ENCODE measurements at places on chromosomes 7 and 10.

- no peak for DNase-seq
Measured at GRCh38 chr10:24952707-24953645, 570 bp upstream of the PRTFDC1 start.

- DNase-seq = no peak
Measured at GRCh38 chr10:116555880-116556279, 10.1 kb downstream of the PNLIP start.

GRCh38 chr7:143499246-143499645 lies 21.6 kb downstream of the TAS2R41 start:
- DNase-seq = no peak

GRCh38 chr7:32511791-32512190 lies 16.5 kb downstream of the AVL9 start:
- DNase-seq = no peak

DNA sequence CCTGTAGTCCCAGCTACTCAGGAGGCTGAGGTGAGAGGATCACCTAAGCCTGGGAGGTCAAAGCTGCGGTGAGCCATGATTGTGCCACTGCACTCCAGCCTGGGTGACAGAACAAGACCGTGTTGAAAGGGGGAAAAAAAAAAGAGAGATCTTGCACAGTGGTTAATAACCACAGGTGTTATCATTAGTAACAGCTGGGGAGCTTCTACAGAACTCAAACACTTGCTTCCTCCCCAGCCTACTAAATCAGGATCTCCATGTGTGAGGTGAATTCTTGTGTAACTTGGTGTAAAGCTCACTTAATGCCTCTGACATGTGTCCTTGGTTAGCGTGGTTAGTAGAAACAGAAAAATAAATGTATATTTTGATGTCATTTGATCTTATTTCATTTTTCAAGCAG lies 43.9 kb upstream of the BMS1 start:
- no peak for DNase-seq

DNA sequence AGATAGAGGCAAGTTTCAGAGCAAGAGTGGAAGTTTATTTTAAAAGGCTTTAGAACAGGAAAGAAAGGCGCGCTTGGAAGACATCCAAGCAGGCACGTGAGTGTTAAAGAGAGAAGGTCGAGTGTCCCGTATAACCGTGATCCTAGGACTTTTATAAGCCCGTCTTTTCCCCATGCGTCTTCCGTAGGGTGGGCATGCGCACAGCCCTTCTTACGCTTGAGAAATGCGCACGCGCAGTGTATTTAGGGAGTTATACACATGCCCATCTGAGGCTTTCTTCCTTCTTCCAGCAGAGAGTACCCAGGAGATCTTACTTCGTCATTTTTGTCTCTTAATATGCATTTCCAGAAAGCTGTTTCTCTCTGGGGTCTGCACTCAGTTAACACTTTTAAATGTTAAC lies 52.4 kb downstream of the CALD1 start:
- DNase-seq = no peak

DNA sequence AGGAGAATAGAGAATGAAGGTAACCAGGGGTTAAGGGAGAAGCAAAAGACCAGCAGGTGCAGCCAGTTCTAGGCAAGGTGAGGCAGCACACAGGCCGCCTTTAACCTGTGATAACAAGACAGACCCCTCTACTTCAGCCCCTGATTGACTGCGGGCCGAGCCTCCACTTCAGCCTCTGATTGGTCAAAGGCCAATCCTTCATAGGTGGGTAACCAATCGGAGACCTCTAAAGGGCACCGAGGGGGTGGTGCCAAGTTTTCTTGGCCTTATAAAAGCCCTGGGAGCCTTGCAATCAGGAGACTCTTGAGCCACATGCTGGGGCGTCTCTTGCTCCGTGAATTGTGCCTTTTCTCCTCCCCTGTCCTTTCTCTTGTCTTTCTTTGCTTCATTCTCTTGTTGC lies 98.8 kb downstream of the ELFN1 start:
- no peak for DNase-seq

GRCh38 chr7:25028370-25029021 lies 48.5 kb upstream of the OSBPL3 start:
- no peak for DNase-seq

DNA sequence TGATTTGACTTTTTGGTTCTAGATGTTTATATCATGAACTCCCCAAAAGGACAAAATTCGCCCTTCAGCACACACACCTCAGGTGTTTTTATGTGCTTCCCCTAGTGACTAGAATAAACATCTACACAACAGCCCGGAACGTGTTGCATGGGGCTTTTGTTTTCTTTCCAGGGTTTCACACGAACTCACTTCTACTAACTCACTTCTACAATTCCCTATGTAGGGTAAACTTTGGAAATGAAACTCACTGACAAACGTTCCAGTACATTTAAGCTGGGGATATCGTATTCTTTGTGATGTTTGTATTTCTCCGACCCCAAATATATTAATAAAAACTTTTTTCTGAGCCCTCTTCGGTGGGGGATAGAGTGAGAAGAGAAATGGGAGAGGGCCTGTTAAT lies 1.4 kb downstream of the TRA2A start:
- peak; percentile 62 for DNase-seq

GRCh38 chr10:73887294-73888039 lies 13.1 kb upstream of the CAMK2G start:
- DNase-seq = no peak

- no peak for DNase-seq
Measured at GRCh38 chr7:31640381-31640780, 46.6 kb upstream of the PPP1R17 start.

DNA sequence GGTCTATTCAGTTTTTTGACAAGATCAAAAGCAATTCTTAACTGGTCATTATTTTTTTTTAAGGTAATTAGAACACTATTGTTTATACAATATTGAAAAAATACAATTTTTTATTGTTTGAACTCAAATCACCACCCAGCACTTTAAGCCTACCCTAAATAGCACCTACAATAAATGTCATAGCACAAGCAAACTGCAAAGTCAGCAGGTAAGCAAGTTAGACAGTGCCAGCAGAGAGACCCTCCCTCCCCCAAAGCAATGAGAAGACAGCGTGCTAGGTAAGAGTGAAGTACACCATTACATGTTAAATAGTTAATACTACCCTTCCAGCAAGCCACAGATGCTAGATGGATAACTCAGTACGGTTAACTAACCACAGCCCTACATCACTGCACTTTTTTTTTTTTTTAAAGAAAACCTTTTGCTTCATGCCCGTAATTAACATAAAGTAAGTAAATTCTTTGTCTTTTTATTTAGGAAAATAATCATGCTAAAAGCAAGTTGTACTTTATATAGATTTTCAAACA lies 120.0 kb downstream of the UBE2H start:
- no peak for DNase-seq

DNA sequence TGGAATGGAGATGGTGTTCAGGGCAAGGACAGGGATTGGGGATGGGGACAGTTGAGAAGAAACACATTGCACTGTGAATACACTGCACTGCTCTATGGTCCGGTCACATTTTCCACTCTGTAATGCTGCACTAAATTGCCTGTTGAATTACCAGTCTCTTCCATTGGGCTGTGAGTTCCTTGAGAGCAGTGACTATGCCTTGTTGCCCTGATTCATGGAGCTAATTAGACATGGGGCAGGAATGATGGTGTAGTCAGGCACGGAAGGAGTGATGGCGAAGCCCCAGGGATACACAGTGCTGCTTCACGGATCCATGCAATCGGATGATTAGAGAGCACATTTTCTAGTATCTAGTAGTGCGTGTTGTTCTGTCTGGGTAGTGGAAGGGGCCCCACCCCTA lies 25.4 kb upstream of the GPAM start:
- DNase-seq = no peak

- no peak for DNase-seq
Measured at GRCh38 chr7:37040330-37040729, 316.0 kb upstream of the AOAH start.

DNA sequence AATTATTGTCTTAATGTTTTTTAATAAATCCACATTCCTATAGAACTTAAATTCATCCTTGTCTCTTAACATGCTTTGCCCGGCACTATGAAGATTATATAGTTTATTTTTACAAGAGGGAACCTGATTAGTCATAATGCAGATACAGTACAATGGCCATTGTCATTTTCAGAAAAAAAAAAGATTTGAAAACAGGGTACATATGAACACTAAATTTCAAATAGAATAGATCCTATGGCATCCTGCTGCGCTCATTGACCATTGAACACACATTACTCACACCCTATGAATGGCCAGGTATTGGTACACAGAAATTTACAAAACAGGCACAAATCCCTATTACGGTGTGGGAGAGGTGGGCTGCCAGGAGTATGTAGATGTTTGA lies 2.0 kb upstream of the KLF6 start:
- DNase-seq = no peak

GRCh38 chr10:77208684-77209256 lies 428.8 kb downstream of the KCNMA1 start:
- no peak for DNase-seq

DNA sequence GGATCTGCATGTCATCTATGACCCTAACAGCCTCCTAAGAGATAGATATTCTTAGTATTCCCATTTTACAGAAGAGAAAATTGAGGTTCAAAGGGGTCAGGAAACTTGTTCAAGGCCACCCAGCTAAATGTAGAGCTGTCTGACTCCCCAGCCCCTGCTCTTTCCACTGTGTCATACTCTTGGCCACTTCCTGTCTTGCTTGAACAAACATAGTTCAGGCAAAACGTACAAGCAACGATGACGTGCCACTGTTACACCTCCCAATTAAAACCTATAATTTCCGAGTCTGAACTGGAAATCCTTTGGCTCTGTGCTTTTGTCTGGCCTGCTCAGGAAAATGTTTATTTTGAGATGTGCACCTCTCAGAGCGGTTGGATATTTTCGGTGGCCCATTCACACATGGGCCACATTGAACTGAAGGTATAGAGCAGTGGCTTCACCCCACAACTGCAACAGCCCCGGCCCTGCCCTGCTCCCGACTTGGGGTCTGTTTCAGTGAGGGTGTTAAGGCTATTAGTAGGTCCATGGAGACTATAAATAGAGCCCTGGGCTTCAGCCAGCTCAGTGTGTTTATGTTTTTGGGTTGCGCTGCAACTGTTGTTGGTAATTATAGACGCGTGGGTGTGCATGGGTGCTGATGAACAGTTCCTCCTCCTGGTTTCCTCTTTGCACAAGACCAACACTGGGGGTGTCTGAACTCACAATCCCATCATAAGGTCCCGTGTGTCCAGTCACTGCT lies 172.3 kb upstream of the ADO start:
- no peak for DNase-seq

DNA sequence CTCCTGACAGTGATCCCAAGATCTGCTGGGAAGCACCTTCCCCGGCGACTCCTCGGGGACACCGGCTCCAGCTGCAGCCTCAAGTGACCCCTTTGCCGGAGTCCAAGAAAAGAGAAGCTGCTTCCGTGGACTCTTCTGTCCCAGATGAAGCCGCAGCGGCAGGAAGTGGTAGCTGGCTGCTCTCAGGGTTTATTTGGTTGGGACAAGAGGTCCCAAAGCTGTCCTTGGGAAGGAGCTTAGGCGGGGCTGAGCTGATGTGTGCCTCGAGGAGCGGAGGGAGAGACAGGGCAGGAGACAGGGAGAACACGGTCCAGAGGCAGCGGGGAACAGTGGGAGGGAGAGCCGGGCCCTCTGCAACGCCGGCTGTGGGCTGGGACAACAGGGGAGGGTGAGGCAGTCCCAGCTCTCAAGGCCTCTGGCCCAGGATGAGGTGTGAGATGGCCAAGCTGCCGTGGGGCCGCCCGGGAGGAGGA lies 13.1 kb upstream of the FAM20C start:
- no peak for DNase-seq

DNA sequence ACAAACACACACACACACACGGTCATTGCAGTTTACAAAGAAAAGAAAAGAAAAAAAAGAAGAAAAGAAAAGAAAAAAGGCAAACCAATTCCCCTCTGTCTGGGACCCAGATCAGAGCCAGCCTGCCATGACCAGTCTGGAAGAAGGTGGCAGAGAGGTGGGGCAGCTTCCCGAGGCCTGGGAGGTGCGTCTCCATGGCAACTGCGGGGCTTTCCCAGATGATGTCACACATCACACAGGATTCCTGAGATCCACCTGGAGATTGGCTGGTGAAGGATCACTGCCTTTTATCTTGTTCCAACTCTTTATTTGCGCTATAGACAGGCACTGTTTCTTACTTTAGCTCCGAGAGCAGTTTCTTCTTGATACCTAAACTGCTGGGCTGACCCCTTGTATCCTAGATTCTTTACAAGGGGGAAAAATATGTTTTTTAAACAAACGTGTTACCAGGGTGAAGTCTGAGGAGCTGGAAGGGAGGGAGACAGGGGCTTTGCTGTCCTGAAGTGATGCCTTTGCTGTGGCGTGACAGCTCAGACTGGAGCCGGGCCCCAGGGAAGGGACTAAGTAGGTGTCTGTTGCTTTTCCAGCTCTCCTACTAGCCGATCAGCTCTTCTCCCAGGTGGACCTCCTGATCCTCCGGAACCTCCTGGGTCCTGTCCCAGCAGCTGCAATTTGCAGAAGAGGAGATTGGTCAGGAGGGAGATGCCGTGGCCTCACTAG lies 298.5 kb downstream of the KLF6 start:
- DNase-seq = no peak

DNA sequence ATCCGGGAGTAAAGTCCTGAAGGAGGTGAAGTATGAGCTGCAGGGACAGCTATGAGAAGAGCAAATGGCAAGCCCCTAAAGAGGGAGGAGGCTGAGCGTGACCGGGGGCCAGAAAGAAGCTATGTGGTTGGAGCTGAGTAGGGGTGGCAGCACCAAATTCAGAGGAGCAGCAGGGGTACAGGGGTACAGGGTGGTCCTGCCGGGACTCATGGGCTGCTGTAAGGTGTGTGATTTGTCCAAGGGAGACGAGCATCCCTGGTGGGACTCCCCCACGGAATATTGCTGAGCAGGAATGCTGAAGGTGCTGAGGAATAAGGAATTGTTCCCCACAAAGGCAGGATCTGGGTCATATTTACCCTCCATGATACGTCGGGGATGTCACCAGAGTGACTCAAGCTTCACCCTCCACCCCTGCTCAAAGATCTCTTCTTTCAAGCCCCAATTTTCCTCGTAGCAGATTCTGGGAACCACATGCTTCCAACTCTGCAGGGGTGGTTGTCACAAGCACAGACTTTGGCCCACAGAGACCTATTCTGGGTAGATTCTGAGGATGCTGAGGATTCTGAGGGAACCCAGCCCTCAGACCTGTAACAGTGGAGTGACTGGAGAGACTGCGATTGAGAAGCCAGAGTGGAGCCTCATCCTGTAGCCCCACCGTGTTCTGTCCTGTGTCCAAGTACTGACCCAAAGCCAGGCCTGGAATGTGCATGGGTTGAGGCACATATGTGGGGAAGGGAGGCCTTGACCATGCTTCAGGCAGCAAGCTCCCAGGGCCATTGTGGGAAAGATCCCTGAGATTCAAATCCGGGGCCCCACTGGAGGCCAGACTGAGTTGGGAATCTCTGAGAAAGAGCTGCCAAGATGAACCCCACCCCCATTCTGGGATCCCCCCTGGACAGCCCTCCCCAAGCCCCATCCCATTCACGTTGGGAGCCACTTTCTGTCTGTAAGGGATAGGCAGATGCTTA lies 4.2 kb downstream of the SFTPD start:
- no peak for DNase-seq

DNA sequence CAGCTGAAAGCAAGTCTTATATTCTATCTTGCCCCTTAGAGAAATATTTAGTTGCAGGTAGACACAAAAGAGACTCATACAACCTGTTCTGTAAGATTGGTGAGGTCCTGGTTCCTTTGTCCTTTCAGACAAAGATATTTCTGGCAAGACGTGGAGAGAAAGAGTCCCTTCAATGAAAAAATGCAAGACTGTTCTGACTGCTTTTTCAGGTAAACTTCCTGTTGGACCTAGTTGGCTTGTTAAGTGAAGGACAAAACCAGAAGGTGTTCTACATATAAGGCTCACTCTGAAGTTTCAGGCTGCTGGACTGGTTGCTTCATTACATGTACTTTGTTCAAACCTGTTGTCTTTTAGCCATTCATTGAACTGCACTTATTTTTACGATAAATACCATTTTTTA lies 119.0 kb upstream of the PTPRZ1 start:
- no peak for DNase-seq

- DNase-seq = no peak
Measured at GRCh38 chr10:113753020-113753692, 1.7 kb downstream of the PLEKHS1 start.
